Esophagus mucosa (tissue), 1 donor: ENCODE measurements at places on chromosomes 3 and 15. TPM values are rescaled to one million over a fixed set of nuclear protein-coding genes. Genes with fewer than 3 reads are reported as not detected.

Gene CLDND1
- total RNA-seq, result 81.6 TPM

Gene ROPN1B
- not detected for total RNA-seq

Gene PGBD4
- total RNA-seq, result 0.76 TPM

Gene UMPS
- total RNA-seq, result 21.5 TPM

Gene NR2E3
- 0.56 TPM for total RNA-seq

Gene COMMD4
- total RNA-seq, result 40.1 TPM

Gene LMAN1L
- total RNA-seq, result not detected

Gene EFHB
- not detected for total RNA-seq

Gene DLL4
- total RNA-seq, result 1.1 TPM
